ENCODE measurements at places on chromosomes 6 and 20.

- DNase-seq: no peak
Measured at GRCh38 chr20:43194137-43194536, 4.4 kb upstream of the PTPRT start.

DNA sequence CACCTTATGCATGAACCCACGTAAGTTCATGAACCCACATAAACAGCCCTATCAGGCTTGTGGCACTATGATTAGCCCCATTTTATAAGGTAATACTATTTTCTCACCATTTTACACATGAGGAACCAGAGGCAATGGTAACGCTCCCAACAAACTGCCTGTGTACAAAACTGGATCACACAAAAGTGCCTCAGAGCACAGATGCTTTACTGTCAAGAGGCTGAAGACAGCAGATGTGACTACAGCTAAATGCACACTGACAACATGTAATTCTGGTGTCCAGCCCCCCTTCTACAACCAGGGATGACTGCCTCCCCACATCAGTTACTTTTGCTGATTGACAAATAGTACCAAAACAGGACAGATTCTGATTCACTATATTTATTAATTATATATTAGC is 69.6 kb downstream of the GMDS start:
- DNase-seq: no peak

GRCh38 chr6:79941489-79942151 is 5.7 kb downstream of the ELOVL4 start:
- DNase-seq: no peak

- DNase-seq: no peak
Measured at GRCh38 chr20:24379484-24379927, 89.9 kb upstream of the SYNDIG1 start.

DNA sequence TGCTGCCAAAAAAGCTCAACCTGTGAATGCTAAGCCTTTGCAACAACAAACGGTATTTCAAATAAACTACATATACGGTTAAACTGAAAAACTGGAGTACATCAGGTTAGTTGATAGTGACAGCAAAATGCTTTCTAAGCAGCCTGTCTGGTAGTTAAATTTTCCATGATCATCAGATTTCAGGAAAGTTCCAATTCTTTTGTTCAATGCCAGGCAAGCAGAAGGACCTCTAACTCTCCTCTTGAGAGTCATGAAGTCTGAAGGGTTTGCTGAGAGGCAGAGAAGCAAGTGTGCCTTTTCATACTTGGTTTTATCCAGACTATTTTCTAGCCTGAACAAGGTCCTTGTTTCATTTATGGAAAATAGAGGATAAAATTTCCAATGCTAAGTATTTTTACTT is 4.5 kb downstream of the FLRT3 start:
- DNase-seq: no peak

GRCh38 chr6:46410334-46410953 is 80.8 kb downstream of the RCAN2 start:
- peak; percentile 52 for DNase-seq

DNA sequence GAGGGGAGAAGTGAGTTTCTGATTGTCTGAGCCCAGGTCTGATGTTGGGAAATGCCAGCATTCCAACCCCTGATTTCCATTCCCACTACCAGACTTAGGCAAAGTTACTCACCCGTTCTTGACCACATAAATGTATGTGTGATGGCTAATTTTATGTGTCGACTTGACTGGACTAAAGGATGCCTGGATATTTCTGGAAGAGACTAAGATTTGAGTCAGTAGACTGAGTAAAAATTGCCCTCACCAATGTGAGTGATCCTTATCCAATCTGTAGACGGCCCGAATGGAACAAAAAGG is 95.8 kb upstream of the TAB2 start:
- DNase-seq: no peak

DNA sequence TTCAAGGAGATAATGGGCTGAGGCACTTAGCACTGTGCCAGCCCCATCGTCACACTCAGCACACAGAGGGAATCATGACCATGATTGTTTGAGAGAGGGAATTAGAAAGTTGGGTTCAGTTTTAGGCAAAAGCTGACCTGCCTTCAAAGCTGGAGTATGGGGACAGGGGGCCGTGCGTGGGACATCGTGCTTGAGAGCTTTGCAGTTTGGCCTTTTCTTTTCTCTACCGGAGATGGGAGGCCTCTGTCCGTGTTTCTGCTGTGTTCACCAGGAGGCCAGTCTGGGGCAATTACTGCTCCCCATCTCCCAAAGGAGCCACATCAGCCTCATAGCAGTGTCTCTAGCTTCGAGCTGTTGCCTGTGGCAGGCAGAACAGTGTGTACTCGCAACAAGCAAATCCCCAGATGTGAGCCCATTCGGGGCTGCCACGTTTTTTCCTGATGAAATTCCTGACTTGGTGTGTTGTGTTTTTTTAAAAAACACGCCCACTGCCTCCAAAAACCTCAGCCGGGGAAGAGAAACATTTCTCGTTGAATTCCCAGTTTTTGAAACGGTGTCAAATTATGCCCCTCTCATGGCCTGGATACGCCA is 20.2 kb downstream of the EYA2 start:
- no peak for DNase-seq

DNA sequence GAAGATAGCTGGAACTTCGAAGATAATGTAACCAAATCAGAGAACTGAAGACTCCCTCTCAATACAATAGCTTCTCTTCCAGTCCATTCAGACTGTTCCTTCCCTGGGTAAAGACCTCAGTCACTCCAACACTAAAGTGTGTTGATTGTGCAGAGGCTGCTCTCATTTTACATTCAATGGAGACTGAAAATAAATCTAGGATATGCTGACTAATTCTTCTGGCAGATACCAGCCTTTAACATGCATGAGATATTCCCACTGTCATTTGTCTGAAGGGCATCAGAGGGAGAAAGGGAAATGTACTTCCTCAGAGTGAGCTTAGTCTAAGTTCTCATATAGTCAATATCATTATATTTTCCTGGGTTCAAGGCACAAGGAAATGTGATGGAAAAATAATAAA is 166.4 kb upstream of the IRAK1BP1 start:
- DNase-seq: no peak

DNA sequence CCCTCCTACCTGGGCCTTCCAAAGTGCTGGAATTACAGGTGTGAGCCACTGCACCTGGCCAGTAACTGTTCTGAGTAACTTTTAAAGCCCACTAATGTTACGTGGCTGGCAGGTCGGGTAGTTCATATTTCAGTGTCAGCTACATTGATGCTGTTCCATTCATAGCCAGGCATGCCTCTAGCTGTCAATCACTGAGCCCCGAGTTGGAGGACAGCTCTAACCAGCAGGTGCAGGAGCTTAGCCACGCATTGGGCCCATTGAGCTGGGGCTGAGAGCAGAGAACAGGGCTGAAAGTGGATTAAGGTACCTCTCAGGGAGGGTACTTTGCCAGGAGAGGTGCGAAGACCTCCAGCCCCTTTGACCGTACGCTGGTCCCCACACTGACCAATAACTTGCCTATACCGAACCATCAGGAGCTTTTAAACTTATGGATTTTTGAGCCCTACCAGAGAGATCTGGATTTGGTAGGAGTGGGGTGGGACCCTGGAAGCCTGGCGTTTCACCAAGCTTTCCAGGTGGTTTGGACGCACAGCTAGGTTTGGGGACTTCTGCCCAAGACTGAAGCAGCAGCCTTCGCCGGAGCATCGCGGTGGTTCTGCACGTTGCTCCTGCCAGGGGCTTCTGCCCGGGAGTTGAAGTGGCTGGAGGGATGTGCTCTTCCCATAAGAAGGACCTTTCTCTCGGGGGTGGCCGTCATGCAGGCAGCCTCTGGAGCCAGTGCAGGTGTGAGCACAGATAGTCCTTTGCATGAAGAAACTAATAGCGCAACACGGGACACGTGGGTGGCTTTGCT is 82.6 kb downstream of the SERAC1 start:
- DNase-seq: no peak

- DNase-seq: no peak
Measured at GRCh38 chr20:64104667-64105451, 2.5 kb downstream of the NPBWR2 start.

GRCh38 chr6:118965371-118965770 is 30.4 kb upstream of the MCM9 start:
- no peak for DNase-seq

DNA sequence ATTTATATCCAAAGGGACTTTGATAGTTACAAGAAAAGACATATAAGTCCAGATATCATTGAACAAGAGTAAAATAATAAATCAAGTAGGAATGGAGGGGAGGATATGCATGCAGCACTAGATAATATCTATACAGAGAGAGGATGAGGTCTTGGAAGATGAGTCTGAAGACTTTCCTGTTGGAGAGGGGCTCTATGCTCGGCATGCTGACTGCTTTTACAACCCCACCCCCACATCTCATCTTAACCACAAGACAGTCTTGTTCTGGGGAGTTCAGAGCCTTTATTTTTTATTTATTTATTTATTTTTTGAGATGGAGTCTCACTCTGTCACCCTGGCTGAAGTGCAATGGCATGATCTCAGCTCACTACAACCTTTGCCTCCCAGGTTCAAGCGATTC is 48.4 kb upstream of the IER3 start:
- no peak for DNase-seq

- DNase-seq: peak; percentile 52
Measured at GRCh38 chr6:137637121-137637520, 142.9 kb upstream of the OLIG3 start.

DNA sequence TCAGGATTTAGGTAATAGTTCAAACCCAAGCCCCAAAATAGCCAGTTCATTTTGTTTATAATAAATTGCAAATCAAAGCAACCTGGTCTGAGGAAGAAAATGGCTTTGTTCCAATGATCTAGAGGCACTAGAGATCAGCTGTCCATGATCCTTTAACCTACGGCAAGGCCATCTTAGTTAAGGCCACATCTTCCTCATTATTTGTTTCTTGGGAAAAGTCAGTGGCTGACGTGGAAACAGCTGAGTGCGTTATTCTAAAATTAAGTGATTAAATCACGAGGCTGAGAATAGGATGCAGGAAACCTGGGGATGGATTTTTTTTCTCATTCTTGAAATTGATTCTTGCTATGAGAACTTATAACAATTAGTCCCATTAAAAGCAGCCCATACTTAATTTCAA is 10.1 kb upstream of the TENT5A start:
- DNase-seq: no peak

- no peak for DNase-seq
Measured at GRCh38 chr6:148493424-148493823, 150.8 kb downstream of the SASH1 start.

DNA sequence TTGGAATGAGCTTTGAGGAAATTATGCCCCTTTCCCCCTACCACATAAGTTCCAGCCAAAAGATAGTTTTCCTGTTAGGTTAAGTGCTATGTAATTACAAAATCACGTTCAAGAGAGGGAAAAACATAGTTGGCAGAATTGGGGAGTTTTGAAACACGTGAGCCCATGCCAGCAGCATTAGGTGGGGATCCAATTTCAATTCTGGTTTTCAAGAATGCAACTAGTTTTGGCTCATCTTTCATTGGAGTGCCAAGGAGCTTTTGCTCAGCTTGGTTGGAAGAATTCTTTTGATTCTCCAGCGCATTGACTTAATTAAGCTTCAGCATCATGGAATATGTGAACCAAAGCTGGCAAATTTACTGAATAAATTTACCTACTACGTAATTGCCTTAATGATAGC is 95.9 kb downstream of the SAMD5 start:
- no peak for DNase-seq

DNA sequence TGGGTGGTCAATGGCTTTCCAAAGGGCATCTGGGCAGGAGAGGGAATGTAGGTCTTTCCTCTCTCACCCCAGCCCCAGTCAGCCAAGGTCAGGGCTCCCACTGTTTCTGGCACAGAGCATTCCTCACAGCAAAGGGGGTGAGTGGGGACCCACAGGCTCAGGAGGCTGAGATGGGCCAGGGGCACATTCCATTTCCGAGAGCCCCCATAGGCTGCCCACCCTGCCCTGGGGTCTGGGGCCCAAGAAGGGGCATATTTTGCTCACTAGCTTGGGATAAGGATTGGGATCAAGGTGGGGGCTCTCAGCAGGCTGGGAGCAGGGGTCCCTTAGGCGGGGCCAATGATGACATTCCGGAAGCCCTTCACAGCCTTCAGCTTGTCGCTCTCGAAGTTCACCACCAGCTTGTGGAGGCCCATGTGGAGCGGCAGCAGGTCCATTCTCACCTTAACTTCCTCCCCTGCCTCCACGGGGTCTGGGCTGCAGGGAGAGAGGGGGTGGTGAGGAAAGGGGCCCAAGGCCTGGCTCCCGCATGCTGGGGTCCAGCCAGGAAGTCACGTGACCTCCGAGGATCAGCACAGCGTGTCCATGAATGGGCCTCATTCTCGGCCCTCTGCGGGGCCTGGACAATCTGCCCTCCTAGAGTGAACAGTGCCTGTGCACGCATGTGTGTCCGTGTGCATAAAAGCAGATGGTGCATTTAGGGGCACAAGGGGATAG is 35.0 kb downstream of the TGM2 start:
- no peak for DNase-seq

- DNase-seq: peak; percentile 36
Measured at GRCh38 chr20:47361057-47361915, 4.8 kb upstream of the ZMYND8 start.

- no peak for DNase-seq
Measured at GRCh38 chr6:14187406-14187805, 69.8 kb downstream of the CD83 start.

GRCh38 chr6:134819236-134819635 is 130.7 kb downstream of the ALDH8A1 start:
- DNase-seq: no peak

DNA sequence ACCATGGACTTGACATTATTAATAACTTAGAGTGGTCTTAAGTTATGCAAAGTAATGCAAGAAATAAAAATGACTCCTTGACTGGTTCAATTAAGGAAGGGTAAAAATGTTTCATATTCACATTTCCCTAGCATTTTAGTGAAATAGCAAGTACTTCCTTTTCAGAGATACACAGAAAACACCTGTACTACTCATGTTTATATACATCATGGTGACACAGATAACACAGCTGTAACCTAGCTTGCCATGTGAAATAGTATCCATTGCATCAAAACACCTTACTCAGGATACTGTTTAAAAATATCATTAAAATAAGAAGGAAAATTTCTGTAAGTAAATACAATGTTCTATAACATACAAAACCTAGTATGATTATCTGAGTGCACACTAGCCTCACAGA is 102.4 kb downstream of the AHI1 start:
- no peak for DNase-seq

DNA sequence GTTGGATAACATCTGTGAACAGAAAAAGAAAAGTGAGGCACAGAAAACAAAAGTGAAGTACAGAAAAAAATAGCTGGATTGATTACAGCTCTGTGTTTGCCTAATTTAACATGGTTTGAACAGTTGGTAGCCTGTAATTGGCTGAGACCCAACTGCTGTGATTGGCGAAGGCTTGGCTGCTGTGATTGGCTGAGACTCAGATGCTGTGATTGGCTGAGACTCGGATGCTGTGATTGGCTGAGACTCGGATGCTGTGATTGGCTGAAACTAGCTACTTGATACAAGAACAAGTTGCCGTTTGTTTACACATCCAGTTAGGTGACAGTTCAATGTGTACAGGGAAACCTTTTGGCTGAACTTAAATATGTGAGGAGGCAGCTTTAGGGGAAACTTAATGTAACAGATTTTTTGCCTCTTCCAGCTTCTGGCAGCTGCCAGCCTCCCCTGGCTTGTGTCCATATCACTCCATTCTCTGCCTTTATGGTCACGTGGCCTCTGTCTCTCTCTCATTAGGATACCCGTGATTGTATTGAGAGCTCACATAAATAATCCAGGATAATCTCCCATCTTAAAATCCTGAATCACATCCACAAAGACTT is 223.4 kb upstream of the FOXA2 start:
- DNase-seq: no peak

Data from HT-29 (cell line).